Stimulated activated naive CD4-positive, alpha-beta T cell (primary cell): ENCODE measurements at places on chromosomes 4 and X.

DNA sequence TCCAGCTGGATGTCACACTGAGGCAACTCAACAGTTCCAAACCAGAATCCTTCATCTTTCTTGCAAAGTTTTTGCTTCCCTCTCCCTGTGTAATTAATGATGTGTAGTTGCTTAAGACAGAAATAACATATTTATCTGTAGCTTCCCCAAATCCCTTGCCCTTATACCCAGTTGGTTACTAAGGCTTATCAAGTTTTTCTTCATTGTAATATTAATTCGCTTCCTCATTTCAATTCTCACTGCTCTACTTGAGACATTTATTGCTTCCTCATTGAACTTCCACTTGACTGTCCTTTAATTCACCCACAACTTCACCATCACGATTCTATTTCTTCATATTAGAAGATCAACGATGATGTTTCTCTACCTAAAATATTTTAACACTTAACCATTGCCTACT is 386.6 kb upstream of the CPEB2 start:
- DNase-seq: no peak

DNA sequence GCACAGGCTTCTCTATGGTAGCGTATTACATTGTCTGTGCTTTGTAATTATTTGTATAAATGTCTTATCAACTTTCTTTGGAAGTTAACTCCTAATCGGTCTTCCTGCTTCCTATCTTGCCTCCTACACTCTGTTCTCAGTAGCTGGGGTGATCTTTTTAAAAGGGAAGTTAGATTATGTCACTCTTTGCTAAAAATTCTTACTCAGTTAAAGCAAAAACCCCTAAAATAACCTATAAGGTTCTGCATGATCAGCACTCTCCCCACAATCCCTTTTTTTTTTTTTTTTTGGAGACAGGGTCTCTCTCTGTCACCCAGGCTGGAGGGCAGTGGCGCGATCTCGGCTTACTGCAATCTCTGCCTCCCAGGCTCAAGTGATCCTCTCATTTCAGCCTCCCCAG is 2.6 kb upstream of the PRPS1 start:
- no peak for DNase-seq

GRCh38 chrX:773292-774025 is 142.9 kb downstream of the SHOX start:
- DNase-seq: no peak

- DNase-seq: no peak
These were observed 163.2 kb downstream of the CCSER1 start for GRCh38 chr4:90290345-90290744.

DNA sequence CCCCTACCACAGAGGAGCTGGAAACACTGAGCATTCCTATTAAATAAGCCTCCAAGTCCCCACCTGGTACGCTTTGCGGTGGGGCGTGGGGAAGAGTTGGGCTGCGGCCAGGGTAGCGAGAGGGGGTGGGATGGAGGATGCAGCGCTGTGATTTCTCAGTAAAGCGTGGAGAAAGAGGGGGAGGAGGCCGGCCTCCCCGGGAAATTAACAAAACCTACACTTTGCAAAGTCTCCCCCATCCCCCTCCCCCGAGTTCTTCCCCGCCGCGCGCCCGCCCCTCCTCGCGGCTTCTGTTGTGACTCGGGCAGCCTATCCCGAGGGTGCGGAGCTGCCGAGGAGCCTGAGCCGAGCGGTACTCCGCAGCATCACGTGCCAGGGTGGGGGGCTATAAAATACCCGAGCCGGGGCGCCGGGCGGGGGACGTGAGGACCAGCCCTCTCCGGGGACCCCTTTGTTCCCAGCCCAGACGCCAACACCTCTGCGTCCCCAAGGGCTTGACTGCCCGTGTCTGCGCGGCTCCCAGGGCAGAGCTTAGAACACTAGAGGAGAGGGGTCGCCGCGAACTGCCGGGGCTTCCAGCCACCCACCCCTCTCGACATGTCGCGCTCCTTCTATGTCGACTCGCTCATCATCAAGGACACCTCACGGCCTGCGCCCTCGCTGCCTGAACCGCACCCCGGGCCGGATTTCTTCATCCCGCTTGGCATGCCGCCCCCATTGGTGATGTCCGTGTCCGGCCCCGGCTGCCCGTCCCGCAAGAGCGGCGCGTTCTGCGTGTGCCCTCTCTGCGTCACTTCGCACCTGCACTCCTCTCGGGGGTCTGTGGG is at the start of gene GSX2:
GSX2 (plus strand) TSS at position 416 of the 827 bp plus-strand sequence; CDS start at position 598, 182 bp downstream.
- DNase-seq: no peak

DNA sequence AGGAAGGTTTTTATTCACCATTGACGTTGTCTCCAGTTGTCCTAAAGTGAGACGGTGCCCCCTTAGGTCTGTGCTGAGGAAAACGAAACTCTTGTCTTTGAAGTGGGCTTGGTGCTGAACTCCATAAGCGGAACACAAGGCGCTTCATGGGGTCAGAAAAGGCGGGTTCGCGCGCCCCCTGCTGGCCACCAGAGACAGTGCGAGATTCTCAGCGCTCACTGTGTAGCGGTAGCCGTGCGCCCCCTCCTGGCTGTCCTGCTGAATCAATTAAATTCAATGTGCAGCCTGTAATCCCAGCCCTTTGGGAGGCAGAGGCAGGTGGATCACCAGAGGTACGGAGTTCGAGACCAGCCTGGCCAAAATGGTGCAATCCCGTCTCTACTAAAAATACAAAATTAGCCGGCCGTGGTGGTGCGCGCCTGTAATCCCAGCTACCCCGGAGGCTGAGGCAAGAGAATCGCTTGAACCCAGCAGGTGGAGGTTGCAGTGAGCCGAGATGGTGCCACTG is 64.1 kb downstream of the RLIM start:
- DNase-seq: peak; percentile 73
